ENCODE measurements at places on chromosomes 1 and 21.

- DNase-seq: no peak
Measured at GRCh38 chr1:7045897-7046296, 260.6 kb downstream of the CAMTA1 start.

DNA sequence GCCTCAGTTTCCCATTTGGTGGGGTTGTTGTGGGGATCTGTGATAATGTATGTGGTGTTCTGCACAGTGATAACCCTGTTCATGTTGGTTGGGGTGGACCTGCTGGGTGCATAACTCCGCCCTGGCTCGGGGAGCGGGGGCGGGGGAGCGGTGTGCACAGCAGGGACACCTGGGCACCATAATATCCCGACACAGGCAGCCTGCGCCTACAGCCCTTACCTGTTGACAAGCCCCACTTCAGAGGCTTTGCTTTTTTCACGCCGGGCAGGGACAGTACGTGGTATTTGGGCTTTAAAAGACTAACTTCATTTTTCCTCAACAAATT lies 48.0 kb upstream of the ACOT11 start:
- DNase-seq: no peak

DNA sequence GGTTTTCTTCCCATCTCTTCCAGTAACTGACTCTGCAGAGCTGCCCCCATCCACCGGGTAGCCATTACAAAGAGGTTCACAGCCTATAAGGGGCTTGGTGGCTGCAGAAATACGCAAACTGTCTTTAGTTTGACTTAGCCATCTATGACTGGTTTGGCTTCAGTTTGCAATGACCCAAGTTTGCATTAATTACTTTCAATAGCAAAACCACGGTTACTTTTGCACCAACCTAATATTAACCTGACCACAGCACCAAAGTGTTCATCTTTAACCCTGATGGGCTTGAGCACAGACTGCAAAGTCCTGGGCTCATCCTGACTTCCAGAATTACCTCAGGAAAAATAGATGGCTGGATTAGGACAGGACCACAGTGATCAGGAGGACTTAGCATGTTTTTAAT lies 2.2 kb upstream of the HAO2 start:
- no peak for DNase-seq

DNA sequence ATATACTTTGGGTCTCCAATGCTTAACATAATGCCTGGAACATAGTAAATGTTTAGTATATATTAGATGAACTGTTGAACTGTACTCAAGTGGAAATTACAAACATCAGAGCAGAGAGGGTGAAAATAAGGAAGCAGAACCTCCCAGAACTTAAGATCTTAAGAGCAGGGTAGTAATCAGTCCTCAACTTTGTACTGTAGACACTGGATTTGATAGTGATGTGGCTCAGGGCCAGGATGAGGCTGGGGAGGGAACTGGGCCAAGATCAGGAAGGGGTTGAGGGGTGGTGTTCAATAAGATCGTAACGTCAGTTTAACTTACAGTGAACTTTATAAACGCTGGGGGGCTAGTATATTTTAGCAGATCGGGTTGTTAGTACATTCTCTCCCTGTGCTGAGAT lies 15.4 kb downstream of the MPZL1 start:
- DNase-seq: no peak

DNA sequence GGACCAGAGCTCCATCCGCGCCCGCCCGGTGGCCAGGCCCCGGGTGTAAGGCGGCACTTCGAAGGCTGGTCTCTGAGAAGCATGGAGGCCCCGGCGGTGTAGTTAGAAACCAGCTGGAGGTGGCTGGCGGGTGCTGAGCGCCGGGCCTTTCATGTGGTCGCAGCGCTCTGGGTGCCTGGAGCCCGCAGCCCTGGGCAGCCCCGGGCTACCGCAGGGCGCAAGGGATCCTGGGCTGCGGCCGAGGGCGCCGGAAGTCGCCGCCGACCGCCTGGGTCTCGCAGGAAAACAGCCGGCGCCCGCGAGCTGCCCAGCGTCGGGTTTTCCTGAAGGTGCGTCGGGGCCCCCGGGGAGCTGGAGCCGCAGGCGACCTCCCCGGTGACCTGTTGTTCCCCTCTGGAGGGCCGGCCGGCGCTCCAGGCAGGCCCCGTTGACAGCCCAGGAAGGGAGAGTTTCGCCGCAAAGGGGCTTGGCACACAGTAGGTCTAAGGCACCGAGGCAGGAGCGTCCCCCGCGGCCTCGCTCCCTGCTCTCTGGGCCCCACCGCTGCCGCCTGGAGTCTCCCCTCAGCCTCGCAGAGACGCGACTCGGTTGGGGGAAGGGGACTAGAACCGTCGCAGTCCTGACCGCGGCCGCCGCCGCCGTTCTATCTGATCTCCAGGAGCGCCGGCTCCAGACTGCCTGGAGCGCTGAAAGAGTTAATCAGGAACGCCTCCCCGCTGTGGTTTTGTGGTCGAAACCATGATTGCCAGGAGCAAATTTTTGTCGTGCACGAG lies 2.7 kb downstream of the GRHL3 start:
- DNase-seq: peak; percentile 71

DNA sequence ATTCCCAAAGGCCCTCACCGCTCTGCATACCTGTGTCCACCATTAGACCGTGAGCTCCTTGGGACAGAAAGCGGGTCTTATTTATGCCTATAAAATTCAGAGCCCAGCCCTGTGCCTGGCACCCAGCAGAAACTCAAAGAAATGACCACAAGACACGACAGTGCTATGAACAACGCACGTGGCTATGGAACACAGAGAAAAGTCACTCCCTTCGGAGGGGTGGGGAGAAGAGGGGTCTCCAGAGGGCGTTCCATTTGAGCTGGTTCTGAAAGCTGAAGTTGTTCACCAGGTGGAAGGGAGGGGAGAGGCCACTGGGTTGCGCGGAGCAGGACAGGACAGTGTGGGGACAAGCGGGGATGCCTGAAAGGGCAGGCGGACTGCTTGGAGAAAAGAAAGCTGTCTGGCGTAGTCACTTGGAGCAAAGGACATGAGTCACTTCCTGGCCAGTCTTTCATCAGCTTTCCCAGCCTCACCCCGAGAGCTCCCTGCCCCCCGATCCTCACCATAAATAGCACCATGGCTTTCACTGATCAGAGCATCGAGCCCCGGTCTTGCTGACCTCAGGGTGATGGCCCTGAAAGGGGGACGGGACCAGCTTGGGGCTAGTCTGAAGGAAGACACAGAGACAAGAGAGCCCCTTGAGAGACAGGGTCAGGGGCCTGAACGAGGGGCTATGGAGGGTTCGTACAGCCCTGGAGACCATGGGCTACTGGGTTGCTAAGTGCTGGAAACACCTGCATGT lies 28.5 kb downstream of the ECE1 start:
- peak; percentile 66 for DNase-seq

DNA sequence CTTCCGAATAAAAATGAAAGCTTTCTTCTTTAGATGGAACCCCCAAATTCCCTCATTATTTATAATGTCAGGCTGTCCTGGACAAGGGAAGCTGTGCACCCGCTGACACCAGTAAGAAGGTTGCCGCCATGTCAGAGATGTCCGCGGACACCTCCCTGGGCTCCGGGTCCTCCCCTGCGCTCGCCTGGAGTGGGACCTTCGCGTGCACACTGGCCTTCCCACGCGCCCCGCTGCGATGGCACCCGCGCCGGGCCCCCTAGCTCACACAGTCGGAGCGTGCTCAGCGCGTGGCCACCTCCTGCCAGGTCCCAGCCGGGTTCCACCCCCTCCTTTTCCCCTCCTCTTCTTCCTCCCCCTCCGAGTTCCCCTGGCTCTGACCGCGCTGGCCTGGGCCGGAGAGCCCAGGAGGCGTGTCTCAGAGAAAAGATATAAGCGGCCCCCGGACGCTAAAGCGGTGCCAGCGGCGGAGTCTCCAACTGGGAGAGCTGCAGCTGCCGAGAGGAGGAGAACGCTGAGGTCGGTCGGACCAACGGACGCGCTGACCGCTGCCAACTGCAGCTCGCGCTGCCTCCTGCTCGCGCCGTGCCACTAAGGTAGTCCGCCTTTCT lies at the start of gene G0S2:
G0S2 (plus strand) TSS at position 456 of the 608 bp plus-strand sequence. CDS start 273 bp downstream, outside the sequence.
- no peak for DNase-seq

- no peak for DNase-seq
Measured at GRCh38 chr1:206580438-206581113, 31.7 kb downstream of the EIF2D start.

DNA sequence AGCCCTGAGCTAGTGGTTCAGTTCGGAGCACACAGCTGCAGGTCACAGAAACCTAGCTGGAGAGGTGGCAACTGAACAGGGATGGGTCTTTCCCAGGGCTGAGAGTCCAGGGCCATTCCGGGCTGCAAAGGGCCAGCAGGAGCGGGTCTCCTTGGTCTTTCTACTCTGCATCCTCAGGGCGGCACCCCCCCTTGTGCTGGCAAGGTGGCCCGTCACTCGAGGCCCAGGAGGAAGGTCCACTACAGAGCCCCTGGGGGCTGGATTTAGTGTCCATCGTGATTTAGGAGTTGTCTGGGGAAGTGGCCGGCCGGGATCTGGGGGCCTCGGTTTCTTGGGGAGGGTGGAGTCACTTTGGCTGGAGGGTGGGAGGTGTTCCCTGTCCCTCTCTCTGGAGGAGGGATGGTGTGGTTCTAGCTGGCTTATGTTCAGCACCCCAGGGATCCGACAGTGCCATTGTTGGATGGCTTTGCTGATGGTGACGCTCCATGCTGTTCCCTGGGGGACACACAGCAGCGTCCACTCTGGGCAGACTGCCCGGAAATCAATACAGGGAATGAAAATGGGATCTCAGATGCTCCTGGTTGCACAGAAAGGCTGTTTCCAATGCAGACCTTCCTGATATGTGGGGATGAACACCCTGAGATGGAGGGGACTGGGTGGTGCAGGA lies 64.4 kb downstream of the UMODL1 start:
- DNase-seq: no peak

DNA sequence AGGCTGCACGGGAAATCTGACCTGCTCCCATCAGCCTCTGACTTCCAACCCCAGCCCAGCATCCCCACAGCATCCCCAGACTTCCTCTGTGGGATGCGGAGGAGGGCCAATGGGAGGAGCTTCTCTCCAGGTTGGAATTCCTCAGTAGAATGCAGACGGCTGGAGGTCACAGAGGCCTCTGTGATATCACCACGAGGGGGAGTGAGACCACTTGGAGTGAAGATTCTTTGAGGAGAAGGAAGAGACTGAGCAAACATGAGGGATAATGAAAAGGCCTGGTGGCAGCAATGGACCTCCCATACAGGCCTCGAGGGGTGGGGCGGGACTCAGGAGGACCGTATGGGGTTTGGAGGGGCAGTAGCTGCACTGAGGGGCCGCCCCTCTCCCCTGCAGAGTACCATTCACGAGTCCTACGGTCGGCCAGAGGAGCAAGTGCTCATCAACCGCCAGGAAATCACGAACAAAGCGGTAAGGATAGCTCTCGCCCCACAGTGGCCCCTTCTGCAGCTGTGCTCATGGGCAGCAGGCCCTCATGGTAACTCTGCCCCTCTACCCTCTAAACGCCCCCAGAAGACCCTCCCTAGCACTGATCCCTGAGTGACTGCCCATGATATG lies at the start of gene CATSPER4:
CATSPER4 (plus strand) TSS at position 230 of the 615 bp plus-strand sequence; CDS start at position 256, 26 bp downstream.
- peak; percentile 76 for DNase-seq

DNA sequence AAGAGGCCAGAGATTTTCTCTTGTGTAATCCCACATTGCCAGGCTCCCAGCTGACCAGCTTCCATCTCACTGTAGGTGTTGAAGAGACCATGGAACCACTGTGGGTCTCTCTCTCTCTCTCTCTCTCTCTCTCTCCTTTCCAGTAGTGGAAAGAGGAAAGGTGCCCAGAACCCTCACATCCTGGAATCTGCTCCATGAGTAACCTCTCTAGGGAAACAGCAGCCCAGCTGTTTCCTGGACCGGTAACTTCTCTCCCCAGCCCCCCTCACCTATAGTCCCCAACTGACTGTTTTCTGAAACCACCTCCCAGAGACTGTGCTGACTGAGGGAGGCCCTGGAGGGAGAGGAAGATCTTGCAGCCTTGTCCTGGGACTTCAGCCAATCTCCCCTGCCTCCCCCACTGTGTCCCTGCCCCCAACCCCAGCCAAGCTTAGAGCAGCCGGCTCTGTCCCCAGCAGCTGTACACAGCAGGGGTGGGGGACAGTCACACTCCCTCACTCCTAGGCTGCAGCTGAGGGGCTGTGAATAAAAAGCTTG lies 20.6 kb upstream of the SLC45A3 start:
- no peak for DNase-seq

- DNase-seq: no peak
Measured at GRCh38 chr1:153678519-153679336, at the start of gene NPR1. TSS of gene NPR1 (plus strand) at chr1:153678688. CDS start at chr1:153679109, 421 bp downstream.

- DNase-seq: peak; percentile 84
Measured at GRCh38 chr1:215845234-215845891, 278.3 kb downstream of the KCTD3 start.

- peak; percentile 15 for DNase-seq
Measured at GRCh38 chr1:8015809-8016165, 10.3 kb downstream of the ERRFI1 start.

DNA sequence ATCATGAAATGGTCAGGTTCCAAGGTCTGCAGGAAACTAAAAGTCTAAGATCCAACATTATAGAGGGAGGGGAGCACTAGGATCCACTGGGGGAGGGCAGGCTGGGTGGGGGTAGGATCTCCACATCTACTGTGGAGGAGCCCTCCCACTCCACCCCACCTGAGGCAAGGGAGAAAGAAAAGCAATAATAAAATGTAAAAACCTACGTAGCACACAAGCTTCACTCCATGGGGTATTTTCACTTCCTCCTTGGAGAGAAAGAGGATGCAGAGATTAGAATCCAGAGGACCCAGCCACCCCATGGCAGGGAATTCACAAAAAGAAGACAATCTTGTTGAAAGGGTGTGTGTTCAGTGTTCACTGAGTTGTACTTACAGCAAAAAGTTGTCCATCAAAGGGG lies 14.4 kb downstream of the SPOCD1 start:
- no peak for DNase-seq

DNA sequence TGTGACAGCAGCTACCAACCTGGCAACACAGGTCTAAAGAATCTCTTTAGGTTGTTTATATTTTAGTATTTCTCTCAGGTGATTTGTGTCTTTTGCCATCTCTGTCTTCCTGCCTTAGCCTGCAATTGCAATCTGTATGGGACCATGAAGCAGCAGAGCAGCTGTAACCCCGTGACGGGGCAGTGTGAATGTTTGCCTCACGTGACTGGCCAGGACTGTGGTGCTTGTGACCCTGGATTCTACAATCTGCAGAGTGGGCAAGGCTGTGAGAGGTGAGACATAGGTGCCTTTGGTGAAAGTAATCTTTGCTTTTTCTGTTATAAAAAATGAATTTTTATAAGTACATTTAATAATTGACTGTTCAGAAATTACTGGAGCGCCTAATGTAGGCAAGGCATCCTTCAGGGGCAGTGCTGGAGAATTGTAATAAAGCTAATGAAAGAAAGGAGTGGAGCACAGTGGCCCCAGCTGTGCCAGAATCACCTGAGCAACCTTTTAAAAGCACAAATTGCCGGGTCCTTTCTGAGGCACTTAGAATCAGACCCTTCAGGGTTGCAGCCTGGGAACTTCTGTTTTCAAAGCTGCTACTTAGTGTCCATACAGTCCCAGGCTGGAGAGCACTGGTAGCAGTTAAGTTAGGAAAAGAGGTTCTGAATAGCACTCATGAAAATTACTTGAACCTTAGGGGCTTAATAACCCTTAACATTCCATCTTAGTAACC lies 60.6 kb upstream of the LAMC2 start:
- DNase-seq: no peak

GRCh38 chr1:16156848-16157495 lies 1.1 kb upstream of the EPHA2 start:
- peak; percentile 70 for DNase-seq

Data from kidney glomerular epithelial cell (primary cell).